ENCODE measurements at places on chromosomes 3 and 15.

GRCh38 chr15:45174069-45174468 lies 13.7 kb downstream of the SHF start:
- DNase-seq, result no peak

DNA sequence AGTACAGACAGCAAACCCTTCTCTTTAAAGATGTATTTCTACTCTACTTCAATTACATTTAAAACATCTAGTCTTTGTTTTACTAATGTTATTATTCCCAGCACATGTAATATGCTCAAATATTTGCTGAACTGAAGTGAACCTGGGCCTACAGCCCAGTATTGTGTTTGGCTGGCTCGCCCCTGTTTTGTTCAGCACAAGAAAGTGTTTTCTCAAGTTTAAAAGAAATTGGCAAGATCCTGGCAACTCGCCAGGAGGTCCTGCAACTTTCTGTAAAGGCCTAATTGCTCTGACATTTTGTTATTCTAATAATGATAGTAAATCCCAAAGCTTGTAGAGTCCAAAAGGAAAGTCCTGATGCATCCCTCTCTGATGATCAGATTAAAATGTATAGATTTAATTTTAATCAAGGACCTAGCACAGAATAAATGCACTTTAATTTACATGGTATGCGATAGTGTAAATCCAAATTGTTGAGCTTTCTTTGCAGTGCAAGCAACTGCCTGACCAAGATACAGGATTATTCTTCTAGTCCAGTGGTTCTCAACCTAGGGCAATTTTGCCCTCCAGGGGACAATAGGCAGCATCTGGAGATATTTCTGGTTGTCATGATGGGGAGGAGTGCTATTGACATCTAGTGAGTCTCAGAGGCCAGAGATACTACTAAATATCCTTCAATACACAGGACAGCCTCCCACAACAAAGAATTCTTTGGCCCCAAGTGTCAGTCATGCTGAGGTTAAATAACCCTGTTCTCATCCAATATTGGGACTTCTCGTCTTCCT lies 35.7 kb upstream of the TMOD3 start:
- no peak for DNase-seq

- no peak for DNase-seq
Observed at GRCh38 chr3:150635076-150635475, 32.0 kb downstream of the SELENOT start.

DNA sequence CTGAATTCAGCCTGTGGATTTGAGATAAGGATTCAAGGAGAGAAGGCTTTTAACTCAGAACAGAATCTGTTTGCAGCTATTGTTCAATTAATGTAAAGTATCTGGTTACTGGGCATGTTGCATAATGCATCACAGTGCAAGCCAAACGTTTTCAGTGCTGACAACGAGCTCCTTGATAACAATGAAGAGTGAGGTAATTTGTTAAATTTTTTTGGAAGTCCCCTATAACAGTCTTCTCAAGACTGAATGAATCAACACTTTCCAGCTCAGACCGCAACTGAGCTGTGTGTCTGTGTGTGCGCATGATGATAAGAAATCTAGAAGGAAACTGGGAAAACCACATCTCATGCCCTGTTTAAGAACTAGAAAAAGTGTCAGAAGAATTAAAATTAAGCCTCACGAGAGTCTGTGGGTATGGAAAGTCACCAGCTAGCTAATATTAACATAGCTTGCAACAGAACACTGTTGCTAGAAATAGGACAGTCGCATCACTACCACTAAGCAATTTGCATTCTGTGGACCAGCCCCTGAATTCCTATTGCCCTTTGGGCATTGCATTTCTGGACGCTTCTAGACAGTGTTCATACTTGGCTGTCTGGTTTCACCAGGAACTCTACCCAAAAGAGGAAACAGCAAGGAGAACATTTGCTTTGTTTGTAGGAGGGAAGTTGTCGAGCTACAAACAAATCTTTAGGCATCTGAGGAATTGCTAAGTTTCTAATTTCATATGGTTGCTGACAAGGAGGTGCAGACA lies 43.7 kb upstream of the ATP2C1 start:
- DNase-seq, result peak; percentile 91

GRCh38 chr3:157257101-157257500 lies 97.2 kb upstream of the CCNL1 start:
- no peak for DNase-seq

DNA sequence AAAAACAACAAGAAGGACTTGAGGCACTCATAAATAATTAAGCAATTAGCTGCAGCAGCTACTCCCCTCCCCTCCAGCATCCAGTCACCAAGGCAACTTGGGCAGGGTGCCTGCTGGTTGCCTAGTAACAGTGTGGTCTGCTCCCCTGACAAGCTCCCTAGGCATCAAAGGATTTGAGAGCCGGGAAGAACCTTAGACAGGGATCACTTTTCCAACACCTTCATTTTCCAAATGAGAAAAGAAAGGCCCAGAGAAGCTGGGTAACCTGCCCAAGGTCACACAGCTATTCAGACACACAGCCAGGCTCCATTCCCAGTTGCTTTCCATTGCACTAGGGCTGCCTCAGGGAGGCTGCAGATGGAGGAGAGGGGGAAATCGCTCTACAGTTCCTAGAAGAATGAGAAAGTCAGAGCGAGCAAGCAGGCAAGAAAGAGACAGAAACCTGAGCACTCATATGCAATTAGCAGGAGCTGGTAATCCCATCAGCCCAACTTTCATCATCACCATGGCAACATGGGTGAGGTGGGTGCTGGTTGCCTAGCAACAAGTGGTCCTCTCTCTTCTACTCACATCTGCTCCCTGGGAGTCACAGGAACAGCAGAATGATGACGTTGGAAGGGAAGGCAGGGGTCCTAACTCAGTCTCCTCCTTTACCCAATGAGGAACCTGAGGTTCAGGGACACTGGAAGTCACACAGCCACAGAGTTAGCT lies 3.6 kb upstream of the EIF4E3 start:
- peak; percentile 19 for DNase-seq

DNA sequence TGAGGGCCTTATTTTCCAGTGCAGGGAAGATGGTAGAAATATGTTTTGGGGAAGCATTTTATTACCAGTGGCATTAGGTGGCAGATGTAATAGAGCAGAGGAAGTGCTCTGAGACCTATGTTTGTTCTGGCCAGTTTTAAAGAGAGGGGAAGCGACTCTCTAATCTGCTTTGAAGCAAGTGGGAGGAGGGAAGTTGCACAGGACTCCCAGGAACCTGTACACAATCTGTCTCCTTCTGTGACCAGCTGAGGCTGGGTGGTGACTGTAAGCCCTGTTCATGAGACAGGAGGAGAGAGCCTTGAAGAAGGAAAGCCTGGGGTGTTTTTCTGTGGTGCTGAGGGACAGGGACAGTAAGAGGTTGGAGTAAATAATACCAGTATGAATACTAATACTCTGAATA lies 60.5 kb downstream of the LPP start:
- no peak for DNase-seq
